ENCODE measurements at places on chromosomes 11 and 22.

DNA sequence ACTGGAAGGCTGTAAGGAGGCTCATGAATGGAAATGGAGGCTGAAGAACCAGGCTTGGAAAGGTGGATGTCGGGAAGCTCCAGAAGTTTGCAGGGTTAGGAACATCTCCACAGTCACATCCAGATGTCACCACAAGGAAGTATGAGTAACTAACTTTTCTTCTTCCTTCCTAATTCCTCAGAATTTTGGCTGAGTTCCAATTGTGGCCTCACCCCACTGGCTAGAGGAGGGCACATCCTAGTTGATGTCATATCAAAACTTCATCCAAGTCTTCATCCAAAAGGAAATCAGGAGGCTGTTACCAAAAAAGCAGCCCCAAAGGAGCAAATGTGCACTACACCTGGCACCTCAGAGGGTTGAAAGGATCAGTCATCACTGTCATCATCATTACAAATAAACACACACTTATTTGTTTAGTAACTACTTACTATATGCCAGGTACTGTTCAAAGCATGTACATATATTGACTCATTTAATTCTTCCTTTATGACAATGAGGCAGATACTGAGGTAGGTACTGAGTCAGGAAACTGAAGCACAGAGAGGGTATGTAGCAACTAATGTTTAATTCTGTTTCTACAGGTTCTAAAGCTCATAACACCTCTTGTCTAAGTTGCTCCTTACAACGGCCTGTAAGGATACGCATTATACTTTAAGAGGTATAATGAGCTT lies 7.3 kb upstream of the PTPN5 start:
- no peak for DNase-seq

DNA sequence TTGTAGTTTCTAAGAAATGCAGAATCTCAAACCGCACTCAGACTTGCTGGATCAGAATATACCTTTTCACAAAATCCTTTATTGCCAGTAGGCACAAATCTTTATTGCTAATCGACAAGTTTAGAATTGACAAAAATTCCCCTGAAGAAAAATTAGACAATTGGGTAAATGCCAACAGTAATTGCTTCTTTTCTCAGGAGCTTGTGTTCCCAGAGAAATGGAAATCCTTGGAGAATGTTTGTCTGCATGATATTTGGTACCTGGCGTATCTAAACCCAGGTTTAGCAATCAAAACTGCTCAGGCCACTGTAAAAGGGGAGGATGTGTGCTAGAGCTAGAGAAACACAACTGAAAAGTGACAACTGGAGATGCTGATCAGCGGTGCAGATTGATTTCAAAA lies at the start of gene OR8G5:
TSS of gene OR8G5 (plus strand) at position 301 of the 400 bp plus-strand sequence. CDS start 8,556 bp downstream, outside the sequence.
- no peak for DNase-seq

DNA sequence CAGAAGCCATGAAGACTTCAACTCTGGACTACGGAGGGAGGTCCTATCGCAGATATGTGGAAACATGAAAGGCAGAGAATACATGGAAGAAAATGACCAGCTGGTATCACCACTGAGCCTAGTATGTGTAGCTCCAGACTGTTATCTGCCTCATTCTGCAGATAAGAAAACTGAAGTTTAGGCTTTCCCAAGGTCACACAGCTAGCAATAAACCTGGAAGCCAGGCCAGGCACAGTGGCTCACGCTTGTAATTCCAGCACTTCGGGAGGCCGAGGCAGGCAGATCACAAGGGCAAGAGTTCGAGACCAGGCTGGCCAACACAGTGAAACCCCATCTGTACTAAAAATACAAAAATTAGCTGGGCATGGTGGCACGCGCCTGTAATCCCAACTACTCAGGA lies 15.6 kb upstream of the VWCE start:
- DNase-seq, result no peak

DNA sequence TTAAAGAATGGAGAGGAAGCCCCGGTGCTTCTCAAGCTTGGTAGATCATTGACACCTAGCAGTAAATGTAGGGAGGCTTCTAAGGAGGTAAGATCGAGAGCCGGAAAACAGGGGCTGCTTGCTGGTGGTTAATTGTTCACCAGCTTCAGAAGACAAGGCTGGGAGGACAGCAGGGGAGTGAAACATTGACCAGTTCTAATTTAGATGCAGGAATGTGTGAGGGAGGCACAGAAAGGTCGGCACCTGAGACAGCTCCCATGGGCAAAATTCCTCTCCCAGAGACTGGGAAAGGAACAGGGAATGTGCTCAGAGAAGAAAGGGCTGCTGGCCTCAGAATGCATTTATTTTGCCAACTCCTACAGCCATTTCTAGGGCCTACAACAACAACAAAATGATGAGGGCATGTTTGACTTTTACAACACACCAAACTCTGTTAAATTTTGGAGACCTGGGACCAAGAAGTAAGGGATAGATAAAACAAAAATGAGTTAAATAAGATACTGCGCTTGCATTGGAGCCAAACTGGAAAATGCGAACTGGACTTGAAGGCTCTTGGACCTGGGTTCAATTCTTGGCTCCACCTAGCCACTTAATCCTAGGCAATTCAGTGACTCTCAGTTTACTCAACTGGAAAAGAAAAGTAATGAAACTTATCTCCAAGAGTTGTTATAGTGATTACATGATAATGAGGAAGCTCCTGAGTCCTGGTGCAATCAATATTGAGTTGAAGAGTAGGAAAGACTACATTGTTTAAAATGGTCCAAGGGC lies 31.0 kb downstream of the FZD4 start:
- no peak for DNase-seq

DNA sequence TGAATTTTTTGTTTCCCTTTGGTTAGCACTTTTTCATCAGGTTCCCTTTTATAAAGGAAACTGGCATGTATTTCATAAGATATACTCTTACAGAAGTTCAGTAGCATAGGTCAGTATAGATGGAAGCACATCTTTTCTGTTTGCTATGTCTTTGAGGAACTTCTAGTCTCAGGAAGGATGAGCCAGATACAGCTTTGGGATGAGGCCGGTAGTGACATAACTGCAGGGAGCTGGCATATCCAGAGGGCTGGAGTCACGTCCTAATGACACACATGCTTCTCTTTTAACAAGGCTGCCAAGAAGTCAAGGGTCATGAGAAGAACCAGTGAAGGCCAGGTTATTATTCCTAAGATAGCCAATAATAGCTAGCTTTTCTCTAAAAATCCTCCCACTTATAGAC lies 33.3 kb upstream of the ADSL start:
- no peak for DNase-seq

DNA sequence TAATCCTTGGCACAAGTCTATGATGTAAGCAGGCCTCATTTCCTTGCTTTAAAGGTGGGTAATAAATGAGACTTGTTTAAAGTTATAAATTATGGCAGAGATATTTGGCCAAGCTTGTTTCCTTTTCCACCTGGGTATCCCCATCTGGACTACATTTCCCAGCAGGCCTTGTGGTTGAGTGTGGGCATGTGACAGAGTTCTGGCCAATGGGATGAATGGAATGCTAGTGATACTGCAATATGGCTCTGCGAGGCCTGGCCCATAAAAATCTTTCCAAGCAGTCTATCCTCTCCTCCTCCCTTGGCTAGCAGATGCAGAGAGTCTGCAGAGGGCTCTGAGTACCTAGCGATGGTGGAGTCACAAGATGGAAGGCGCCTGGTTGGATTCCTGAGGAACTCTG lies 102.5 kb downstream of the TIMP3 start:
- DNase-seq, result peak; percentile 25

DNA sequence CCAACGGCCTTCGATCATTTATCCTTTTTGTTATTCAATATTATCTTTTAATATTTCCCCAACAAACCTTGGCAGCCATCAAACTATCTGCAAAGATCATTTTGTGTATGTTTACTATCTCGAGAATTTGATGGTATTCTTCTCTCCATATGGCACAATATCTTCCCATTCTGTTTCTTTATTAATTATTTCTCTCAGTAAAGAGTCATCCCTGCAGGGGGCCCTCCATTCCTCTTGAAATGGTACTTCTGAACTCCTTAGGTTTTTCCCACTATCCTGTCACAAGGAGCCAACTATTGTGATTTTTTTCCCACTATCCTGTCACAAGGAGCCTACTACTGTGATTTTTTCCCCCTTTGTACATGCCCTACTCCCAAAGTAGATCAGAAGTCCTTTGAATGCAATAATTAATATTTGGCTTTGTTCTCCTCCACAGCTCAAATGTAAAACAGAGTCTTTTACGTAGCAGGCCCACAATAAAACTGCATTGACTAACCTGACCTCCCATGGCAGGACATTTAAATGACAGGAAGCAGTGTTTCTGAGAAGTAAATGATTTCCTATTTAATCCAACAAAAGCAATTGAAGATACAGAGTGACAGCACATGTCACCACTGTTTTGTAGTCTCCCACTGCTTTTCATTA lies 43.3 kb downstream of the PDGFD start:
- DNase-seq, result no peak

GRCh38 chr11:103997082-103997481 lies 39.4 kb upstream of the DDI1 start:
- DNase-seq, result no peak

- DNase-seq, result no peak
Measured at GRCh38 chr22:26985931-26986782, 328.8 kb downstream of the MIAT start.

DNA sequence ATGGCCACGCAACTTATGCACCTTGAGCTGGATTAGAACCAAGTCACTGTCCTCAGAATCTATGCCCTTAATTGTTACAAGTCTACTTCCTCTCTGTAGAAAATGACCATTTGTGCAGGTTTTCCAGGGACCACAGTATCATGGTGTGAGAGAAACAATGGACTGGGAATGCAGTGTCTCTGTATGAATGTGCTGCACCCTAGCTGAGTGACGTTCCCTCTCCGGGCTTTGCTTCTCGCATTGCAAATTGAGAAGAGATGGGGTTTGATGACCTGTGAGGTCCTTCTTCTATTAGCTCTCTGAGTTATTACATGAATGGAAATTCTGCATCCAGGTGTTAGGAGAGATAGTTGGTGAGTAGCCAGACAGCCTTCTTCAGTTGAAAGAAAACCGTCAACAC lies 1052.3 kb downstream of the NTM start:
- DNase-seq, result no peak

GRCh38 chr11:6664551-6664950 lies 8.9 kb upstream of the DCHS1 start:
- no peak for DNase-seq

GRCh38 chr11:100557830-100558611 lies 129.1 kb upstream of the ARHGAP42 start:
- no peak for DNase-seq

GRCh38 chr11:117612177-117612576 lies 184.8 kb downstream of the DSCAML1 start:
- no peak for DNase-seq

GRCh38 chr11:118198370-118198769 lies 21.9 kb upstream of the SCN2B start:
- peak; percentile 81 for DNase-seq

GRCh38 chr22:22802339-22802970 lies 85.2 kb upstream of the IGLL5 start:
- DNase-seq, result no peak

DNA sequence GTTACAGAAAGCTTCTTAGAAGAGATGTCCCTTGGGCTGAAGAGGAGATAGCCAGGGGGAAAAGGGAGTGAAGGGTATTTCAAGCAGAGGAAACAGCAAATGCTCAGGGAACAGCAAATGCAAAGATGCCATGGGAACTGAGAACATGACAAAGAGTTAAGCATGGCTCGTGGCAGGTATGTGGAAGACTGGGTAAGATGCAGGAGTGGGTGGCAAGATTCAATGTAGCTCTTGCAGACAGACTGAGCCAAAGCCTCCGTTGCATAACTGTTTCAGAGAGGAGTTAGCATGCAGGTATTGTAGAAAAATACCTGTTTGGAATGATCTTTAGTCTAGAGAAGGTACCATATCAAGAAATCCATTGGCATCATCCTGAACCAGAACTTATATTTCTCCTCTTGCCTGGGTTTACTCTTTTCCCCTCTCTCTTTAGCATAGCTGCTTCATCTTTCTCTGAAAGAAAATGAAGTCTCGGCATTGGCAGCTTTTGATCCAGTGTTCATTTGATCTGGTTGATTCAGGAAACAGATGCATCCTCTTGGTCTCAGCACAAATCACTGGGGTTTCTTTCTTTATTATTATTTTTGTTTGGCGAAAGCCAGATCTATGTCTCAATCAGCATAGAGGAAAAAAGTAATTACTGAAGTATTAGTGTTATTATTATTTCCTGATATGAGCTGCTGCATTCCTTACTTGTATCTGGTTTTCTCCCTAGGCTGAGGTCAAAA lies 41.7 kb upstream of the NUP160 start:
- no peak for DNase-seq

DNA sequence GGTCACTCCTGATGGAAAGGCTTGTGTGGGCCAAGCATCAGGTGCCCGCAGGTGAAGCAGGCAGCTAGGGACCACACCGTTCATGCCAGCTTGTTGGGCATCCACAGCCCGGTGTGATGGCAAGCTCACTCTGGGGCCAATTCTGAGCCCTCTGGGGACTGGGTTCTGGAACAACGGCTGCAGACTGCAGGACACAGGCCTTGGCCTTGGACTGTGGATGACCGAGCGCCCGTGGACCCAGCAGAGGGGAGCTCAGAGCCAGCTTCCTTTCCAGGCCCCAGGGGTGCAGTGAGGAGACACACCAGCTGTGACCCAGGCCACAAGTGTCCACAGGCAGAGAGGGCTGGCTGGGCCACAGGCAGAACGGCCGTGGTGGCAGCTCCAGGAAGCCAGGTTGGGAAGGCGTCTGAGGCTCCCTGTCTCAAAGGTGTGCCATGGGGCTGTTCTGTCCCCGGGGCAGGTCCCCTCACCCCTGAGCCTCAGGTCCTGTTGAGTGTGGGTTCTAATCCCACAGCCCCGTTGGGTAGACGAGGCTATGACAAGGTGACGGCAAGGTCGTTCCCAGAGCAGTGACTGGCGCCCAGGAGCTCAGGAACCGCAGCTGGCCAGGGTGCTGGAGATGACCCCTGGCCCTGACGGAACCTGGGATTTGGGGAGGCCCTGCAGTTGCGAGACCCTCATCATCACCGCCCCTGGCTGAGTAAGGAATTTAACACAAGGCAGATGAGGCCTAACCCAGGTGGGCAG lies 1079.4 kb downstream of the BRD1 start:
- no peak for DNase-seq

- no peak for DNase-seq
Measured at GRCh38 chr22:36323182-36323854, 64.4 kb downstream of the MYH9 start.

- peak; percentile 6 for DNase-seq
Measured at GRCh38 chr22:31229402-31230079, 17.4 kb downstream of the LIMK2 start.

DNA sequence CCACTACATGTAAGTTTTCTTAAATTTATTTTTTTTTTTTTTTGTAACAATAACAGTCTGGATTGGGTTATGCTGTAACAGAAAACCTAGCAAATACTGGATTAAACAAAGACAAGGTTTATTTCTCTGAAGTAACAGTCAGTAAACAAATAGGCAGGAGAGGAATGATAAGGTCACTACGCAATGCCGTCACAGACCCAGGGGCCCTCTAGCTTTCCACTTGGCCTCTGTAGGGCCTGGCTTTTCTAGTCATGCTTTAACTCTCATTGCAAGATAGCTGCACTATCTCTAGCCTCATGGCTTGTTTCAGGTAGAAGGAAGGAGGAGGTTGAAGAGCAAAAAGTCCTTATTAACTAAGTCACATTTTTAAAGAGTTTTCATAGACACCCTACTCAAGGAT lies 6.5 kb downstream of the OR10A6 start:
- DNase-seq, result no peak

GRCh38 chr11:70577948-70578347 lies 179.6 kb downstream of the CTTN start:
- DNase-seq, result no peak

GRCh38 chr11:66388780-66389386 lies 17.3 kb upstream of the SLC29A2 start:
- peak; percentile 49 for DNase-seq

- no peak for DNase-seq
Measured at GRCh38 chr22:30574997-30575671, 669 bp upstream of the GAL3ST1 start.

Measured in NCI-H1105 treated with DMSO at 0.1 percent for 48 hours (cell line).